ENCODE measurements at places on chromosomes 12 and 14. TPM values are rescaled to one million over a fixed set of nuclear protein-coding genes. Genes with fewer than 3 reads are reported as not detected.
A peak's percentile ranks its signal among the peaks of the same experiment; 100 is the strongest.

Gene POTEM
- total RNA-seq = not detected

DNA sequence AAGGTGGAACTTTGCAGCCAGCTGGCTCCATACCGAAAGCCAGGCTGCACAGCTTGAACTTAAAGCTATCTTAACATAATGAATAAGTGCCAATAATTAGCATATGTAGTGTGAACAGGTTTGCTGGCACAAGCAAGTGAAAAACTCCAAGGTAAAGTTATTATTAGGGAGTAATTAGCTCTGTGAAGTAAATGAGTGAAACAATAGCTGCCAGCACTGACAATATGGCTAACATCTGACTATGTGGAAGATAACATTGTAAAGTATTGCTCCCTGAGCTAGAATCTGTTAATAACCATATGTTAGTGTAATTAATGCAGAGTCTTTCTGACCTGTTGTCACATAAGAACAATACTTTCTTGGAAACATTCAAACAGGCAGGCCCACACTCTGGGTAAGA lies 246.4 kb downstream of the SOX5 start:
- no peak overlapping the region for H3K27ac ChIP-seq
- no peaks in the 10 kb centered on the region for H3K4me1 ChIP-seq
- no peak overlapping the region for H3K4me3 ChIP-seq
- no peak for DNase-seq
- no peaks in the 10 kb centered on the region for H3K27me3 ChIP-seq

Gene RFX4
- total RNA-seq = not detected

GRCh38 chr12:24760162-24760561 lies 188.7 kb downstream of the BCAT1 start:
- no peaks in the 10 kb centered on the region for H3K36me3 ChIP-seq
- no peak for DNase-seq
- H3K4me1 ChIP-seq = no peaks in the 10 kb centered on the region
- no peak overlapping the region for H3K27ac ChIP-seq
- peaks cover 8% of the 10 kb centered on the region for H3K27me3 ChIP-seq
- no peak overlapping the region for H3K4me3 ChIP-seq

Gene PRICKLE1
- total RNA-seq = 7.0 TPM

Gene CYP46A1
- not detected for total RNA-seq

Gene LRRC9
- not detected for total RNA-seq

DNA sequence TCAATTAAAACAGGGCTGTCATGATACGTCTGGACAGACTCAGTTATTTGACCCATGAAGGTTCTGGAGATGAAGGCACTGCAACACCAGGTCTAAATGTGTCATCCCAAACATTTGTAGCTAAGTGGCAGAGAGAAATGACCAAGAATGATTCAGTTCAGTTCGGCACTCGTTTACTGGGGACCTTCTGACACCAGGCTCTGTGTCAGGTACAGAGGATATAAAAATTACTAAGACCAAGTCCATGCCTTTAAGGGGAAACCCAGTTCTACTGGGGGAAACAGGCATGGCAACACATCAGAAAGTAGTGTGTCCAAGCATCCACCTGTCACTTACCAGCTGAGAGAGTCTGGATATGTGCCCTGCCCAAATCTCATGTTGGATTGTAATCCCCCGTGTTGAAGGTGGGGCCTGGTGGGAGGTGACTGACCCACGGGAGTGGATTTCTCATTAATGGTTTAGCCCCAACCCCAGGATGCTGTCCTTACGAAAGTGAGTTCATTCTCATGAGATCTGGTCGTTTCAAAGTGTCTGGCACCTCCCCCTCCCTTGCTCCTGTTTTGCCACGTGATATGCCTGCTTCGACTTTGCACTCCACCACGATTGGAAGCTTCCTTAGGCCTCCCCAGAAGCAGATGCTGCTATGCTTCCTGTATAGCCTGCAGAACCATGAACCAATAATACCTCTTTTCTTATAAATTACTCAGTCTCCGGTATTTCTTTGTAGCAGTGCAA lies 41.9 kb upstream of the BCL2L14 start:
- no peak overlapping the region for H3K27ac ChIP-seq
- no peak for DNase-seq
- no peaks in the 10 kb centered on the region for H3K27me3 ChIP-seq
- no peak overlapping the region for H3K4me3 ChIP-seq
- peaks cover 7% of the 10 kb centered on the region for H3K4me1 ChIP-seq

DNA sequence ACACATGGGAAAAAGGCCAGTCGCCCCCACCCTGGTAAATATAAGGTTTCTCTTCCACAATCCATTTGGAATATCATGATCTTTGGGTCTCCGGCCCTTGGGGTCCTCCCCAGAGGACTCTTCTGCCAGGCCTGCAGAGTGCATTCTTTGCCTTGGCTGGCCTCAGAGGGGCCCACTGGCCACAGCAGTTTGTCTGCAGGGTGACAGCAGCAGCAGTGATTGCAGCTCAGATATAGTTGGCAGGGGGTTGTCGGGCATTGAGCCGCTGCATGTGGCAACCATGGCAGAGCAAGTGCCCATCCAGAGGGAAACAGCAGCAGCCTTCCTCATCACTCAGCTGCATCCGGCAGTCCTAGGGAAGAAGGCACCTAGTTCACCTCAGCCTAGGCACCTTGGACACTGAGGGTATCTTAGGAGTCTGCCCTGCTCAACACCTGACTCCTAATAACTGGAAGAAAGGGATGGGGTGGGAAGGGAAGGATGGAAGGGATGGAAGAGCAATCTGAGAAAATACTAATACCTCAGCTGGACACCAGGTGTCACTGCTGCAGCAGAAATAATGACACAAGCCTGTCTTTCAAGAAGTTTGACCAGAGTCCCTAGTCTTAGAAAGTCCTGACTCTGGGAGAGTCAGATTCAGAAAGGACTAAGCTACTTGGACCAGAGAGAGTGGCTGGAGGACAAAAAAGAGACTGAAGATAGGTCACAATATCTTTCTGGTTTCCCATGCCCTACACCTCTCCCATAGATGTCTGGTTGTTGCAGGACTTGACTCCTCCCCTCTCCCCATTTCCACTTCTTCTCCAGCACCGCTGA lies 8.9 kb downstream of the AJUBA start:
- no peak overlapping the region for H3K27ac ChIP-seq
- no peak overlapping the region for H3K4me3 ChIP-seq
- peaks cover 26% of the 10 kb centered on the region for H3K4me1 ChIP-seq
- H3K27me3 ChIP-seq = no peaks in the 10 kb centered on the region

DNA sequence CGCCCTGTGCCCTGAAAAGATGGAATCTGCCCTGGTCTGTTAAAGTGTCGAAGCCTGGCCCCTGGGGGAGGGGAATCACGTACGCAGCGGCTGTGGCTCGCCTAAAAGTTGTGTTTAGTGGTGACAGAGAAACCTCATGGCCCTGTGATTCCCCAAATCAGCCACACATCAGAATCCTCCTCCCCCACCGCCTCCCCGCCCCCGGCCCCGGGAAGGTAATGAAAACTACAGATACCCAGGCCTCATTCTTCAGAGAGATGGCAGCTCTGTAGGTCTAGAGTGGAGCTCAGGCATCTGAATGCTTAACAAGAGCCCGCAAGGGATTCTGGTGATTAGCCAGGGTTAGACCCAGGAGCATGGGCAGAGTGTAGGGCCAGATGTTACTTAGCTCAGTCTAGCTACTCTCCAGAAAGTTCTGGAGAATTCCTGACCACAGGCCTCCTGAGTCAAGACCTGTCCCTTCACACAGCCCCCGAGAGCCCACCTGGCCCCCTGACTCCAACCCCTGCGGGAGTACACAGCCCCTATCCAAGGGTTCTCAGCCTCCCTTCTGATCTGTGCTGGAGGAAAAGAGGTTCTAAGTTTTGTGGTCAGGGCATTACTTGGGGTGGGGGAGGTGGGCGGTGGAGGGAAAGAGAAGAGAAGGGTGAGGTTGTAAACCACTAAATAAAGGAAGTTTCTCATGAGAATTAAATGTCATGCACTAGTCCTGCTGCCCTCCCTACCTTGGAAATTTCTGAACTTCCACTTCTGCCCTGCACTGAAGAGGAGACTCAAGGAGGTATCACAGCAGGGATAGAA lies 114.8 kb downstream of the PLXNC1 start:
- H3K27ac ChIP-seq = no peak overlapping the region
- no peak overlapping the region for H3K4me3 ChIP-seq
- no peak for DNase-seq
- no peaks in the 10 kb centered on the region for H3K4me1 ChIP-seq
- peaks cover 10% of the 10 kb centered on the region for H3K27me3 ChIP-seq
- no peaks in the 10 kb centered on the region for H3K36me3 ChIP-seq

- no peaks in the 10 kb centered on the region for H3K4me1 ChIP-seq
- H3K27me3 ChIP-seq = no peaks in the 10 kb centered on the region
Measured at GRCh38 chr14:59256331-59256730, 67.9 kb downstream of the DAAM1 start.

Gene DENND5B
- total RNA-seq = 9.2 TPM

Gene REM2
- total RNA-seq = 0.98 TPM

- no peak overlapping the region for H3K27ac ChIP-seq
- H3K4me3 ChIP-seq = no peak overlapping the region
- peaks cover 6% of the 10 kb centered on the region for H3K4me1 ChIP-seq
- no peaks in the 10 kb centered on the region for H3K36me3 ChIP-seq
- H3K27me3 ChIP-seq = 0 out of 2 replicates have a peak, but pooled peaks cover 5% of the 10 kb centered on the region
- DNase-seq = no peak
Measured at GRCh38 chr12:3215410-3215975, 138.3 kb downstream of the TSPAN9 start.

DNA sequence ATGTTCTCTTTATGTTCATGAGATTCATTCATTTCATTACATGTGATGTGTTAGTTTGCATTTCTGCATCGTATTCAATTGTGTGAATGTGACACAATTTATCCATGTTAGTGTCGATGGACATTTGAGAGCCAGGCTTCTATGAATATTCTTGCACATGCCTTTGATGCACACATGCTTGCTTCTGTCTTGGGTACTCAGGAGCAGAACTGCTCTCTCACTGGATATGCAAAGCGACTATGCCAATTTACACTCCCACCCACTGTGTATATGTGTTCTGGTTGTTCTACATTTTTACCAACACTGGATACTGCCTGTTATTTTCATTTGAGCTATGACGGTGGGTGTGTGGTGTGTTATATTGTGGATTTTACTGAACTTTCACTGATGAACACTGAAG lies 84.3 kb upstream of the GTF2A1 start:
- H3K27ac ChIP-seq = peak overlapping the region; percentile 96
- no peak overlapping the region for H3K4me3 ChIP-seq
- peaks cover 35% of the 10 kb centered on the region for H3K4me1 ChIP-seq
- DNase-seq = no peak
- no peaks in the 10 kb centered on the region for H3K36me3 ChIP-seq

Gene GDF3
- not detected for total RNA-seq

DNA sequence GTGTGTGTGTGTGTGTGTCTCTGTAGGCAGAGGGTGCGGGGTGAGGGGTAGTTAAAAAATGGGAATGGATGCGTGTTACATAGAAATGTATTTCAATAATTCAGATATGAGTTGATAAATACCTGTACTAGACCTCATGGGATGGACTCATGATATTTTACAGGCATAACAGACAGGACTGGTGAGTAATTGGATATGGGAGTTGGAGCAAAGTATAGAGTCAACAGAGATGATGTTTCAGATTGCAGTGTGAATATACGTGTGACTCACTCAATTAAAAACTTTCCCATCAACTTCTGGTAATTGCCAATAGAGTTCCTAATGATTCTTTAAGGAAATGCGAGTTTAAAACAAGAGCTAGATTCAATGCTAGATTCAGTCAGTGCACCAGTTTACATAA lies 711.9 kb downstream of the C12orf50 start:
- H3K36me3 ChIP-seq = no peaks in the 10 kb centered on the region
- DNase-seq = peak; percentile 39
- H3K27ac ChIP-seq = no peak overlapping the region
- H3K4me3 ChIP-seq = no peak overlapping the region

- H3K4me1 ChIP-seq = no peaks in the 10 kb centered on the region
- H3K4me3 ChIP-seq = no peak overlapping the region
Measured at GRCh38 chr12:97639702-97640101, 177.1 kb downstream of the RMST start.

Gene PLCZ1
- total RNA-seq = not detected

GRCh38 chr12:92363295-92364146 lies 217.9 kb upstream of the BTG1 start:
- H3K36me3 ChIP-seq = no peaks in the 10 kb centered on the region
- no peaks in the 10 kb centered on the region for H3K27me3 ChIP-seq
- no peak for DNase-seq
- no peak overlapping the region for H3K4me3 ChIP-seq
- no peak overlapping the region for H3K27ac ChIP-seq

Gene AMN1
- total RNA-seq = 6.2 TPM

Gene TCL1A
- not detected for total RNA-seq

DNA sequence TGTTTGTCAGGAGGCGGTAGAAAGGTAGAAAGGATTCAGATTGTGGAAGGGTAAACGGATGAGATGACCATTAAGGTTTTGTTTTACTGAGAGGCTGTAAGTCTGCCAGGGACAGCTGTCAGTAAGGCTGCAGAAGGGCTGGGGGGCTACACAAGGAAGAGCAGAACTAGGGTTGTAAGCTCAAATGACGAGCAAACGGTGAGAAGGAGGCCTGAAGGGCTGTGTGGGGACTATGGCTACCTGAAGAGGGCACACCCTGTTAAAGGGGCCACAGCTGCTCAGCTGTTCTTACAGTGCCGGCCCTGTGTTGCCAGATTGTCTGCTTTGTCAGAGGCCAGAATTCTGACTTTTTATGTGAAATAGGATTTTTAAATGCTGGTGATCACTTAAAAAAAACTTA lies 19.1 kb downstream of the VASH1 start:
- H3K27me3 ChIP-seq = no peaks in the 10 kb centered on the region
- H3K4me3 ChIP-seq = no peak overlapping the region
- no peak overlapping the region for H3K27ac ChIP-seq

Gene KRT2
- total RNA-seq = not detected

DNA sequence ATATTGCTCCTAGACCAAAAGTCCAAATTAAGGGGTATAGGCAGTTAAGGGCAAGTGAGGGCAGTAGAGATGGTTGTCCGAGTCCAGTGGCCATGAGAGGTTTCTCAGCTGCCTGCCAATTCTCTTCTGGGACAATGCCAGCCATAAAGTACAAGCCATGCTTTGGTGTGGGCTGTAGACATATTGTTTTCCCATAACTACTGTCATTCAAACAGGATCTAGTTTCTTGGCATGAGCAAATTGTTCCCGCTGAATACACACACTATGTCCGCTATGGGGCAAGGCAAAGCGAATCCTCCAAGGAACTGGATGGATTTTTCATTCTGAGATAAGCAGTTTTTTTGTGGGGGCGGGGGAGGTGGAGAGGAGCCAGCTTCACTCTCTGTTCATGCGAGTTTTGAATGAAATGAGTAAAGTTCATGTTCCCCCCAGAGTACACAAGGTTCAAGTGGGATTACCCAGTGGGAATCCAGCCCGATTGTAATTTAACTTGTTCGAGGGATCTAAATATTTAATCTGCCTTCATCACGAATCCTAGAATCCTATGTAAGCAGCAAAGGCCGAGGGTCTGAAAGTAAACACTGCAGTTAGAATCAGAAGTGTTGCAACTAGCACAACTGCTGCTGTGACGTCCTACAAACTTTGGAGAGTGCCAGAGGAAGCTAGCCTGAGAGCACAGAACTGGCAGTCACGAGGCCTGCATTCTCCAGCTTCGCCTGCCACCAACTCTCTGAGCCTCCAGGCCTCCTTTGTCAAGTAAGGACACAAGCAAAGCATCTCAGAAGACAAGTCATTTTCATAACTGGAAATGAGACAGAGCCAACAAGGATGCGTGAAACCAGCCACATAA lies 137.0 kb downstream of the CRADD start:
- no peak overlapping the region for H3K4me3 ChIP-seq
- H3K27ac ChIP-seq = no peak overlapping the region
- H3K36me3 ChIP-seq = no peaks in the 10 kb centered on the region
- H3K27me3 ChIP-seq = no peaks in the 10 kb centered on the region
- H3K4me1 ChIP-seq = no peaks in the 10 kb centered on the region

Gene TAS2R8
- total RNA-seq = not detected

Gene KRT73
- not detected for total RNA-seq

Gene ANO4
- not detected for total RNA-seq
